RPMI7951 (cell line): ENCODE measurements at places on chromosomes 1 and 21. TPM values are rescaled to one million over a fixed set of nuclear protein-coding genes. Genes with fewer than 3 reads are reported as not detected.

ICOSLG gene
- 2.1 and 4.6 TPM in 2 replicates for total RNA-seq

DNA sequence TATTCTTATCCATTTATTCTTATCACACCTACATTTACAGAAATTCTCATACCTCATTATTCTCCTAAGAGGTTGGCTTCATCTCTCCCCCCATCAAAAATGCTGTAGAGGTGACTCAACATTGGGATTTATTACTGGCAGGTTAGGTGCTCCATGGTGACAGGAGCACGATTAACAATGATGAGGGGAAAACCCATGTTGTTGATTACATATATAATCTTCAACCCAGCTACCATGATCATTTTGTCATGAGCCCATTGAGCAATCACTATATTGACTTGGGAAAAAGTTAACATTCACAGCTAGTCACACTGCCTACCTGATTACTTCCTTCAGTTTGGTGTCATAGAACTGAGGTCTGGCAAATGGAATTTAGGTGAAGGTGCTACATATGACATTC is 712.1 kb upstream of the CHRM3 start:
- no peak for DNase-seq

DNA sequence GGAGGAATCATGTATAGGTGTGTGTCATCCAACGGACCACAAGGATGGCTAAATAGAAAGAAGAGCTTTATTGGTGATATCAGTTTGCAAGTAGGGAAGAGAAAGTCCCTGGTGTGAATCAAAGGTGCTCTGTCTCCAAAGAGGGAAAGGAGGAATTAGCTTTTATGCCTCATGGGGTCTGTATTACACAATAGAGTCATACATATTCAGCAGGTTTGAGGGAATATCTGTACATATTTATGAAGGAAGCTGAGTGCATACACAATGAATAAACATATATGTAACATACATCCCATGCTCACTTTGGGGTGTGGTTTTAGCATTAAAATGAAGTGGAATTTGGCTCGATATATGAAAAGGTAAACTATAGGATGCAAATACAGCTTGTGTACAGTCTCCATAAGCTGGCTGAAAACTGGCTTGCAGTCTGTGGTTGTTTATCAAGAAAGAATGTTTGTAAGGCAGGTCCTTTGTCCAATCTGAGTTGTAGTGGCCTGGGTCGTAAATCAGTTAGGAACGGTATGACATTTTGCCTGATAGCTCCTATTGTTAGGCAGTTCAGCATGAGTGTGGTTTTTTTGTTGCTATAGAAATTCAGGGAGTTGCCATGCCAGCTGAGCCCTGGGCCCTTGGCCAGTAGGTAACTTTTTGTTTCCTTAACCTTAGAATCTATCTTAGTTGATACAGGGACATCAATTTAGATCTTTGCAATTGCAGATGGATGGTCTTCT is 198.0 kb upstream of the ZP4 start:
- DNase-seq, result no peak

DNA sequence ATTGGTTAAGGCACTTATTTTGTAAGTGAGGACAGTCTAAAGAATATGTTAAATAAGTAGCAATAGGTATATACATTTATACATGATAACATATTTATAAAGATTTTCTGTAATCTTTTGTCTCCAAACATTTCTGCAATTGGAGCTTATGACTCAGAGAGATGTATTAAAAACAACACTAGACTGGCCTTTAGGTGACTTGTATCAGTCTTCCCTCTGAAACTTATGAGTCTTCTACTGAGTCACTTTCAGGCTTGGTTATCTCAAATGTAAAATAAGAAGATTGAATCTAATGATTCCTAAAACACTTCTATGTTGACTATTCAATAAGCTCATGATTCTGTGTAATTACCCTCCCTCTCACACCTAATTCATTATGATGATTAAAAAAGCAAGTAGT is 672.6 kb upstream of the NEGR1 start:
- DNase-seq, result no peak

- DNase-seq, result no peak
Measured at GRCh38 chr1:233695901-233696300, 82.0 kb downstream of the KCNK1 start.

DNA sequence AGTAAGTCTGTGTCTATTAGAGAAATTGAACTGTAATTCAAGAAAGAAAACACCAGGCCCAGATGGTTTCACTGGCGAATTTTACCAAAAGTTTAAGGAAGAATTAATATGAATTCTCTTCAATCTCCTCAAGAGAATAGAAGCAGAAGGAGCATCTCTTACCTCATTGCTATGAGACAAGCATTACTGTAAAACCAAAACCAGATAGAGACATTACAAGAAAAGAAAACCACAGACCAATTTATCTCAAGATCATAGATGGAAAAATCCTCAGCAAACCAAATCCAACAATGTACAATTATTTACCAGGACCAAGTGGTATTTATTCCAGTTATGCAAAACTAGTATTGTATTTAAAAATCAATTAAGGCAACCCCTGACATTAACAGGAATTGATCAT is 160.6 kb downstream of the LIPI start:
- no peak for DNase-seq
